HL-60 (cell line): ENCODE measurements at places on chromosomes 2 and 18.
A peak's percentile ranks its signal among the peaks of the same experiment; 100 is the strongest.

DNA sequence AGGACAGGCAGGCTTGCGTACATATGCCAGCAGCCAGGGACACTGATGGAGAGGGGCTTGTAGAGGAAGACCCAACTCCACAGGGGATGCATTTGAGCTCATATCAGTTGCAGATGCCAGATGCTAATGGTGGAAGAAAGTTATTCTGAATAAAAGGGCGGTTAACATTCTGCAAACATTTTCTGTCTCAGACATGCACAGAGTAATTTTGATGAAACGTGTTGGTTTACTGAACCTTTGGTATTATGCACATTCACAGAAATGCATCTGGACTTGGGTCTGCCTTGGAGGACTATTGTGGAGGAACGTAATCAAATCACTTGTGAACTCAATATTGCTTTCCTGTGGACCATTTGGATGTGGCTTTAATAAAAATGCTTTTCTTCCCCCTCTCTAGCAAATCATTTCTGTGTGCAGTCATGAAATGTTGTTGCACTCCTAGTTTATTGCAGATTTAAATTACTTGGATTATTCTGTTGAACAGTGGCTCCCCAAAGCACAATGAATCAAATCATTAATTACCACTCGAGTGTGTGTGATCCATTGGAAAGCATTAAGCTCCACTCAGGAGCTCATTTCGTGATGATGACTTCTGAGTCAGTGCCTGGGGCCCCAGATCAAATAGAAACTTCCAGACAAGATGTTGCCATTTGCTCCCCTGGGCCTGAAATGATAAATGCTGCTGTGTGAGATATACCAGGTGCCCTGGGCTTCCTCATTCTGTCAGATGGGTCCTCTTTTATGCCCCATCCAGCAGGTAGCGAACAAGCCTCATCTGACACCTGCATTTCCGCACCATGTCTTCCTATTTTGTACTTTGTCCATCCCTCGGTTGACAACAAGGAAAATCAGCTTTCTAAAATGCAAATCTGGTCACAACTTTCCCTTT lies 697.0 kb upstream of the HS6ST1 start:
- DNase-seq, result no peak

DNA sequence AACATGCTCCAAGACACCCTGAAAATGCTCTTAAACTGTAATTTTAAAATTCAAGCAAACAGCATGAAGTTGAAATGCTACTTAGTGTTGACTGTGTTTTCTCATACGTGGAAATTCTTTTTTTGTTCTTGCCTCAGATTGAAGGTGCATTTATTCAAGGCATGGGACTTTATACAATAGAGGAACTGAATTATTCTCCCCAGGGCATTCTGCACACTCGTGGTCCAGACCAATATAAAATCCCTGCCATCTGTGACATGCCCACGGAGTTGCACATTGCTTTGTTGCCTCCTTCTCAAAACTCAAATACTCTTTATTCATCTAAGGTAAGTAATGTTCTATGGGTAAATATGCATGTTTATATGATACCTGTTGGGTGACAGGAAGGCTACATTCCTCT lies 82.7 kb downstream of the AOX1 start:
- DNase-seq, result no peak

DNA sequence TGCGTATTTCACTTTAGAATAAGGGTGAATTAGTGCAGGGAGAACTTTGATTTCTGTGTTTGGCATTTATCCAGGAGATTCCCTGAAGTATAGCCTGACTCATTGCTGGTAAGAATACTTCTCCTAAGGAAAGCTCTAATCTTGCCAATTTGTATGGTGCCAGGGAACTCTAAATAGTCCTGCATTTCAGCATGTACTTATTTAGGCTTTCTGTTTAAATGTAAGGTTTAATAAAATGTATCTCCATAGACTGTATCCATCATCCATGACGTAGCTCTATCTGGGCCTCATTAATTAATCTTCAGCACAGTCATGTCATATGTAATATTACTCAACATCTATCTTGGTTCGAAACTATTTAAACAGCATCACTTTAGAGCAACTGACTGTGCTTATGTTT lies 127.7 kb downstream of the DOK6 start:
- no peak for DNase-seq

GRCh38 chr2:191649519-191649918 lies 28.4 kb upstream of the NABP1 start:
- DNase-seq, result no peak

DNA sequence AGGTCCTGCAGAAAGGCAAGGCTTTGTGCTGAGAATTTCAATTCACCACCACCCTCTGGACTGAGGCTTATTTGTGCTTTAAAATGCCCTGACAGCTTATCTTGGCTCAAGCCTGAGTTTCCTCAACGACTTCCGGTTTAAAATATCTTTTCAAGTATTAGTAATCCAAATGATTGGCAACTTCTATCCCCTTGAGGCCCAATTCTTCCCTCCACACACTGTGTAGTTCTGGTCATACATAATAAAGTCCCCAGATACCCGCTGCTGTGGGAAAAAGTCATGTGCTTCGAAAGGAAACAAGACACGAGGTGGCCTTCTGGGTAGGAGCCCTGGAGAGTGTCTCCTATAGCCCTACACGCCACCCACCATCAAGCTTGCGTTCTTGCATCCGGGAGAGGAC lies 393.4 kb downstream of the ALK start:
- DNase-seq, result no peak

DNA sequence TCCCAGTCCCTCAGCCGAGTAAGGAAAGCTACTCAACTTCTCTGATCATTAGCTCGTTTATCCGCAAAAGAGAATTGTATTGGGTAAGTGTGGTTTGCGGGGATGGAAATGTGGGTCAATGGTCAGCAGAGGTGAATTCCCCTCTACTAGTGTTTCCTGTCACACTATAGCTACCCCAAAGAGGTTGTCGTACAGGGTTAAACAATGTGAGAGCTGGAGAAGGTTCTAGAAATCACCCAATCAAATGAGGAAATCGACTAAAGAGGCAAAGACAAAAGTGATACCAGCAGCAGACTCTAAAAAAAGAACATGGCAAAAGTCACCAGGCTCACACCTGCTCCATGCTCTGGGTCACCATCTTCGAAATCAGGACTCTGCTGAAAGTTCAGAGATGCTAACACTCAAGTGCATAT lies 144.7 kb upstream of the ITGA4 start:
- DNase-seq, result no peak

DNA sequence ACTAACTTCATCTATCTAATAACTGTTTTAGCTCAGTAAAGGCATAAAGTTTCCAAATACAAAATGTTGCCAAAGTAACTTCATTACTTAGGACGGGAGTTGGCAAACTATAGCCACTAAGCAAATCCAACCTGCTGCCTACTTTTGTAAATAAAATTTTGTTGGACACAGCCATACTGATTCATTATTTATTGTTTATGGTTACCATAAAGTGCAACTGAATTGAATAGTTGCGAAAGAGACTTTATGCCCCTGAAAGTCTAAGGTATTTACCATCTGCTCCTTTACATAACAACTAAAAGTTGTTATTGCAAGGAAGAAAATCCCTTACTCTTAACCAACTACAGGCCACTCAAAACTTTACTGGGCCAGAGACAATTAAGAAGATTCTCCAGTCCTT lies 256.7 kb upstream of the RBBP8 start:
- no peak for DNase-seq

DNA sequence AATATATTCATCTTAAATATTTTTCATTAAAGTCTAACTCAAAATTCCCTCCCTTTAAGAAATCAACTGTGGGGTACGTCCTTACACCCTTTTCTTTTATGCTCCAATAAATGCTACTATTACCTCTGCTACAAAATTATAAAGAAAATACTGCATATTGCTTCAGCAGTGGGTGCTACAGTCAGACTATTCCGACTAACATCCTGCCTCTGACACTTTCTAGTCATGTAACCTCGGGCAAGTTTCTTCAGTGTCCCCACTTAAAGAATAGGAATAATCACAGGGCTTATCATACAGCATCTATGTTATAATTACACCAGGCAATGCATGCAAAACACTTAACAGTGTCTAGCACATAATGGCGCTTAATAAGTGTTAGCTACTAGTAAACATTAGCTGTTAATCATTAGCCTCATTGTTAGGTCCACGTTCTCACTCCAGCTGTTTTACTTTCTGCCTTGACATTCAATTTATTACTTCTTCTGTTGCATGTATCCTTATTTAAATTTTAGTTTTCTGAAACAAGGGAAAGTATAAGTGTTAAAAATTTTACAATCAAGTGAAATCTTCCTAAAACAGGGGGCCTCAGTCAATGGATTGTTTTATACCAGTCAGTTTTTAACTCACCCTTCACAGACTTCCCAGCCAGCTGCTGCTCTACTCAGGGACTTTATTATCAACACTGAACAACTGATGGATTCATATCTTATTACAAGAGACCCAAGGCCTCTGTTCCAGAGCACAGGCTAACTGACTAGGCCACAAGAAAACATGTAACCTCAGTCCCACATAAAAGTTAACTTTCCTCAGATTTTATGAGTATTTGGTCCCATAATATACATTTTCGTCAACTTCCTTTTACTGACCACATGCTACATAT lies 54.0 kb downstream of the CLASP1 start:
- no peak for DNase-seq

GRCh38 chr2:30184035-30184434 lies 37.2 kb downstream of the YPEL5 start:
- DNase-seq, result no peak

- DNase-seq, result no peak
Measured at GRCh38 chr2:132640116-132640515, 29.9 kb downstream of the LYPD1 start.

DNA sequence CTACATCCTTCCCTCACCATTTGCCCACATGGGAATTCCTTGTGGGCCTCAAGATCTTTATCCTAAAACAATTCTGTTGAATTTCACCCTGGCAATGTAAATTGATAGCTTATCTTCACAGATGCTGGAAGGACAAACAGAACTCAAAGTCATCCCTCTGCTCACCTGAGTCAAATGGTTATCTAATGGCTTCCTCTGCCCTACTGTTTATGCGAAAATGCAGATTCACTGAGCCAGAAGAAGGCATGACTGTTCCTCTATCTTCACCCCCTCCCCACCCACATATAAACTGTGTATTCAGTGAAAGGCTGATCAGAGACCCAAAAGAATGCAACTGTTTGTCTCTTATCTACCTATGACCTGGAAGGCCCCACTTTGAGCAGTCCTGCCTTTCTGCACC lies 43.9 kb upstream of the VWA3B start:
- DNase-seq, result no peak

DNA sequence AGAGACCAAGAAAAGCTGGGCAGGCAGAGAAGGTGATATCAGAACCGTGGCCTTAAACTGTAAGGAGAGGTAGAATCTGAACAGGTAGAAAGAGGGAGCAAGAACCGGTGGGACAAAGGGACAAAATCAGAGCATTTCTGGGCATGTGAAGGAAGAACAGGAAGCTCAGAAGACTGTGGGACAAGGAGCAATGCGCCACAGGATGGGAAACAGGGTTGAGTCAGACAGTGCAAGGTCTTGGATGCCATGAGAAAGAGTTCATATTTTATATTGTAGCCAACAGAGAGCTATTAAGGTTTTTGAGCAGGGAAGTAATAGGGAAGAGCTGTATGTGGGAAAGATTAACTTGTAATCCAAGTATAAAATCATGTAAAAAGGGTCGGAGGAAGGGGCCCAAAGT lies 106.4 kb upstream of the UGP2 start:
- DNase-seq, result no peak

GRCh38 chr2:88669482-88670214 lies 21.8 kb upstream of the RPIA start:
- DNase-seq, result peak; percentile 19

GRCh38 chr2:184560603-184561002 lies 37.7 kb upstream of the ZNF804A start:
- DNase-seq, result no peak

- no peak for DNase-seq
Measured at GRCh38 chr2:73997813-73998212, 13.1 kb downstream of the TET3 start.

DNA sequence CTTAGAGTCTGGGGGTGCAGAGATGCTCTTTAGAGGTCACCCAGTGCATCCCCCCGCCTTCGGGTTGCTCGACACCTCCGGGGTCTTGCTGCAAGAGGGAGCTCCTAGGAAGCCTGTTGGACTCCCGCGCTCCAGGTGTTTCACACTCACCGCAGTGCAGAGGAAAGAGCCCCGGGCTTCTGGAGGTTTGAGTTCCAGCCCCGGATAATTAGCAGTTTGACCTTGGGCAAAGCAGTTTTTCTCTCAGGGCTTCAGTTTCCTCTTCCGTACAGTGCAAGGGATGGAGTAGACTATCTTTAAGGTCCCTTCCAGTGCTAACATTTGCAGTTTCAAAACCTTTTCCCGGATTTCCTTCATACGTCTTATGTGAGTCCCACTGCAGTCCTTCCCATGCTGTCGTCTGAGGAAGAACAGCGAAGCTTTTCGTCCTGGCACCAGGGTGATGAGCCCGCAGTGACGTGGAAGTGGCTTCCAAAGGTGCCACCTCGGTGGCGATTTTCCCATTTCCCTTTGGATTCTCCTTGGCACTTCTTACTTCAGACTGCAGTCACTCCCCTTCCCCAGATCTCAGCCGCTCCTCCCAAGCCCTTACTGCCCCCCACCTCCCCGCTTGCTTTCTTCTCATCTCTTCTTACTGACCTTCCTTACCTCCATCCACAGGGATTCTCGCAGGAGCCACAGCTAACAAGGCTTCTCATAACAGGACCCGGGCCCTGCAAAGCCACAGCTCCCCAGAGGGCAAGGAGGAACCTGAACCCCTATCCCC lies 585 bp downstream of the PNKD start:
- DNase-seq, result no peak

GRCh38 chr2:16652296-16653082 lies 13.1 kb downstream of the CYRIA start:
- DNase-seq, result no peak

DNA sequence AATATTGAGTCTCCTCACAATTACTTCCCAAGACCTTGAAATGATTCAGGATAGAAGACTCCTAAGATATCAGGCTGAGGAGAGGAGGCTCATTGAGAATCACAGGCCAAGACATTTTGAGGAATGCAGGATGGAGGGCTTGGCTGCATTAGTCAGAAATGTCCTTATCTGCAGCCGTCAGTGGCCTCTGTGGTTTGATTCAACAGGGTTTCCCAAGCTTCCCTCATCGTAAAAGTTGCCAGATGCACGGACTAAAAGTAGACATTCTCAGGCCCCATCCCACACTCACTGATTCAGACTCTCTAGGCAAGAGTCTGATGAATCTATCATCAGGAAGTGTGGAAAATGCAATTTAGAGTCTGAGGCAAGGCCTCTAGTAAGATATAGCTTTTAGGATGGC lies 34.0 kb upstream of the TMEM178A start:
- DNase-seq, result no peak

- DNase-seq, result no peak
Measured at GRCh38 chr2:121309801-121310200, 24.8 kb upstream of the TFCP2L1 start.

- no peak for DNase-seq
Measured at GRCh38 chr2:40344364-40344763, 107.5 kb downstream of the SLC8A1 start.

GRCh38 chr2:8158711-8159110 lies 523.1 kb upstream of the ID2 start:
- DNase-seq, result no peak

GRCh38 chr2:191889931-191890330 lies 43.0 kb upstream of the CAVIN2 start:
- no peak for DNase-seq

- no peak for DNase-seq
Measured at GRCh38 chr2:11933854-11934253, 187.4 kb downstream of the LPIN1 start.
